ENCODE measurements at places on chromosomes 1 and 21.

GRCh38 chr1:182527680-182528079 is 61.4 kb downstream of the RNASEL start:
- no peak for DNase-seq

- no peak for DNase-seq
These were observed 138.9 kb downstream of the SETD4 start for GRCh38 chr21:35921471-35921870.

DNA sequence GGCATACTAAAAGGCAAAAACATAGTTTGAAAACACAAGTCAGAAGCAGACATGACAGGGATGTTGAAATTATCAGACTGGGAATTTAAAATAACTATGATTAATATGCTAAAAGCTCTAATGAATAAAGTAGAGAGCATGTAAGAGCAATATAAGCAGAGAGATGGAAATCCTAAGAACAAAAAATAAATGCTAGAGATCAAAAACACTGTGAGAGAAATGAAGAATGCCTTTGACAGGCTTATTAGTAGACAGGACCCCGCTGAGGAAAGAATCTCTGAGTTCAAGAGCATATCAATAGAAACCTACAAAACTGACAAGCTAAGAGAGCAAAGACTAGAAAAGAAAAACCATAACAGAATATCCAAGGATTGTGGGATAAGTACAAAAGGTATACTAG is 93.9 kb downstream of the MPZL1 start:
- no peak for DNase-seq

DNA sequence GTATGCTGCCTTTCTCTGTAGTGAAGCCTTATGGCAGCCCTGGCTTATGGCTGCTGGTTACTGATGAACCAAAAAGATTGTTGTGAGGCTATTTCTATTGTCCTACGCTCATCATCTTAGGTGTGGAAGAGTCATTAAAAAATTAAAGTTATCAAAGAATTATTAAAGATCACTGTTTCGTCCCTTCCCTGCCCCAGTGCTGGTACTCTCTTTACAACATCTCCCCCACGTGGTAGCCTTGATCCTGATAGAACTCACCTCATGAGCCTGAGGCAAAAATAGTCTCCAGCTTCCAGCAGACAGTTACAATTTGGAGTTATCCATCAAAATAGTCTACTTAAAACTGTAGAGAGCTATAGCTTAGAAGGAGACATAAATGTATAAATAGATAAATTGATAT is 201.5 kb downstream of the S1PR1 start:
- no peak for DNase-seq

GRCh38 chr1:7558921-7559869 is 211.9 kb upstream of the VAMP3 start:
- DNase-seq: no peak

DNA sequence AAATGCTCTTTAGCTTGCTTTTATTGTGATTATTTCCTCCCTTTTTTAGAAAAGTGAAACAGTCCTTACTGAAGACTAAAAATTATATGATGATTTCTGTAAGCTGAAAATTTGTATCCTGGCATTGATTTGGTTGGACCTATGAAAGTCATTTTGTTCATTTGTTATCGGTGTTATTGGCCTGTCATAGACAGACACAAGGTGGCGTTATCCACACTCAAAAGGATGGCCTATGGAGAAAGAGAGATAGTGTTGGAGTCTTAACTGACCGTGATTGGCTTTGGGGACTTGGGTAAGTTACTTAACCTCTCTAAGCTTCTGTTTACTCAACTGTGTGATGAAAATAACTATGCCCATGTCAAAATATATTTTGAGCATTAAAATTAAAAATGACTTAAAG is 203.6 kb upstream of the CHODL start:
- no peak for DNase-seq

GRCh38 chr1:198519639-198520501 is 20.6 kb downstream of the ATP6V1G3 start:
- DNase-seq: no peak

- no peak for DNase-seq
These were observed 15.1 kb upstream of the FOXJ3 start for GRCh38 chr1:42350086-42350485.

DNA sequence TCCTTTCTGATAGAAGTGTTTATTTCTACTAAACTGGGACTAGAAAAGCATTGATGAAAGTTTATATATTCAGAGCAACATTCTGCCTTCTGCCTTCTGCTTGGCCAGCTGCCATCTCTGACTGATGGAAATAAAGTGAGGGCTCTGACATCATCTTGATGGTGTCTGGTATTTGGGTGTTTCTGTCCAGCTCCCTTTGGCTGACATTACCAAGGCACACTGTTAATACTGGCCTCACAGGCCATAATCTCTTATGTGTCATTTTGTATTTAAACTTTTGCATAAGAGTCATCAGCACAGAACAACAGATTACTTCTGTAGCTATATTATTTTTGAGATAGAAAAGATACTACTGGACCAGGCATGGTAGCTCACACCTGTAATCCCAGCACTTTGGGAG is 216.9 kb downstream of the RYR2 start:
- no peak for DNase-seq

- DNase-seq: no peak
These were observed 5.5 kb upstream of the TEDDM1 start for GRCh38 chr1:182406012-182406411.

GRCh38 chr1:100703052-100703451 is 16.5 kb upstream of the VCAM1 start:
- DNase-seq: no peak

DNA sequence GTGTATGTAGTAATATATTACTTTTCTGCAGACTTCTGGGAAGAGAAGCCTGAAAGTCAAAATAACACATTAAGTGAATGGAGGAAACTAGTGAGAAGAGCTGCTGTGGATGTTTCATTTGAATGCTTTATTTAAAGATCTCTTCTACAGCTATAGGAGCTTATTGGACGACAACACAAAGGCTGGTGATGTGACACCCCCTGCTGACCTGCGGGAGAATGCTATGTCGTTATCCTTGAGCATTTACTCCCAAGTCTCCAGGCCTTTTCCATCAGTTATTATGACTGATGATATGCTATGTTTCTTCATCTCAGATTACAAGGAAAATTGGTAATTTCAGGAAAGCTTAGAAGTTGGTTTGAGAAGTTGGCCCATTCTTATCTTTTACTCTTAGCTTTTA is 22.3 kb upstream of the PLA2G4A start:
- no peak for DNase-seq

- no peak for DNase-seq
These were observed 1640.2 kb upstream of the PRMT6 start for GRCh38 chr1:105416261-105416660.

DNA sequence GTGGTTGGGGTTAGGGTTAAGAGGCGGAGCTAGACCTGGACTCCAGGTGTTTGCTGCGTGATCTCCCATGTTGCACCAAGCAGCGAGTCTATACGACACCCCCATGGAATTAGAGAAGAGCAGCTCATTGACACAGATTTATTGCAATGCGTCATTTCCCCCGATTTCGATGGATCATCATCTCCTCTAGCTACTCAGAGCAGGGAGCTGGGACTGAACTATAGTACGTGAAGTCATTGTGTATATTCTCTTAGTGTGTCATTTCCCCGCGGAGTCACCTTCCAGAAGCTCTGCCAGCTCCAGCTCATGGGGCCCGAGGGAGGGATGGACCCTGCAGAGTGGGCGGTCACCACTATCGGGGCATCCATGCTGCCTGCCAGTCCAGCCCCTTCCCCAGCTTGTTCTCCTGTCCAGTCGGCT is 7.5 kb upstream of the C2CD2 start:
- no peak for DNase-seq

DNA sequence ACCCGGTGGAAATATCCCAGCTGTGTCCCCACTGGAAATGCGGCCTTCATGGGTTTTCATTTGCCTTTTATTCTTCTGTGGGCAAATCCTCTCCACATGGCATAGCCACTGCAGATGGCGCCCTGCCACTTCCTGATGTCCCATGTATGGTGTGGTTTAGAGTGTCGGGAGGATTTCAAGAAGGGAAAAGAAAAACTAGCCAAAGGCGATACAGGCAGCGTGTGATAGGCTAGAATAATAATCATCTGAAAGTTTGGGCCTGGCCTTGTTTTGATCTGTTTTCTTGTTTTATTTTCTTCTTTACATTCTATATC is 123.6 kb downstream of the PEX14 start:
- no peak for DNase-seq

GRCh38 chr1:169207797-169208520 is 101.5 kb downstream of the ATP1B1 start:
- no peak for DNase-seq

GRCh38 chr1:44050261-44050660 is 19.0 kb upstream of the SLC6A9 start:
- no peak for DNase-seq

- no peak for DNase-seq
These were observed 22.0 kb downstream of the LRRC42 start for GRCh38 chr1:53968125-53968513.

DNA sequence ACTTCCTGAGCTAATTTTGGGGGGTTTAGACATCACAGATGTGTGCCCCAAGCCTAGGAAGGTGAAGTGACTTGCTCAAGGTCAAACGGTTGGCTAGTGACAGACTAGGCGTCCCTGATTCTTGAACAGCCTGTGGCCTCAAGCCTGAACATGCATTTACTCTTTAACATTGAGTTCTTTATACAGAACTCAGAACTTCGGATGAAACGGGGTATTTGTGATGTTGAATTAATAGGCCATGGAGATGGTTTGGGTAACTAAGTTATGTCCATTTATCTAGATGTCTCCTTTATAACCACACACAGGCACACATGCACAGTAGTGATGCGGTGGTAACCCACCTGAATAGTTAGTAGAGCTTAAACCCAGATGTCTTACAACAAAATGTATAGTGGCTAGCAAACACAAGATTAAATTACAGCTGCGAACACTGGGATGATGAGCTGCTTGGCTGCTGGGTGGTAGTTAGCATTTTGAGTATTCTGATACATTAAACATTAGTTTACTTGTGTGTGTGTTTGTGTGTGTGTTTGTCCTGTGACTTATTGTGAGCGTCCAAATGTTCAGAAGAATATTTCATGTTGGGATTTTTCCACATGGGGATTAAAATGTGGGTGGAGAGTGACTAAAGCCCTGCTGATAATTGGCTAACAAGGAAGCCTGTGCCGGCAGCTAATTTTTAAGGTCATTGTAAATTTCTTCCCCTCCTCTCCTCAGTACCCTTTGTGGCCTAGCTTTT is 2.3 kb downstream of the ATP1A1 start:
- DNase-seq: no peak

- DNase-seq: no peak
These were observed 206.2 kb upstream of the KAZN start for GRCh38 chr1:14392161-14392858.

DNA sequence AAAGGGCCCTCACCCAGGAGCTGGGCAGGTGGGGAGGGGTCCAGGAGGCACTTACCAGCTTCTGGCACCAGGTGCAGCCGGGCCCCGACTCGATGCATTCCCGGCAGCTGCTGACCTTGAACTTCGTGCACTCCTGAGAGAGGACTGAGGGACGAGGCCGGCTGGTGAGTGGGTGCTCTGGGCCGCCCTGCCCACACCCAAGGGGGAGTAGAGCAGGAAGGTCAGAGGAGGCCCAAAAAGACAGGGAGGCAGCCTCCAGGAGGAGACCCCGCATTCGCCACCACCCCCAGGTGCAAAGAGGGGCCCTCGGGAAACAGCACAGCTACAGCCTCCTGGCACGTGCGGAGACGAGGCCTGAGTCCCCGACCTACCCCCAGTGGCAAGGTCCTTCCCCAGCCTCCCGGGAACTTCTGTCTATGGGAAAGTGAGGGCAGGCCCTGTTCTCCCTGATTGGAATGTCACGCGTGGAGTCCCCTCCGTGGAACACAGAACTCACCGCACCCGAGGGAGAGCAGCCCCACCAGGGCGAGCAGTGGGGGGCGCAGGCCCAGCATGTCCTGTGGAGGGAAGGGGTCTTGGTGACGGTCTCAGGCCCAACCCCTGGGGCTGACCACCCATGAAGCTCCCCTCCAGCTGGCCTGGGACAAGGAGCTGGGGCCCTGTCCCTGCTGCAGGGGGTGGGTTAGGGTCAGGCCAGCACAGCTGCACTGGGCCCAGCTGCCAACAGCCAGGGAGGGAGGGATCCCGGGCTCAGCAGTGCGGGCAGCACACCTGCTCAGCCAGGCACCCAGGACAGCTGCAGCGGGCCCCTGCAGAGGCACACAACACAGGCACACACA is 10.3 kb downstream of the ITGB2 start:
- no peak for DNase-seq

GRCh38 chr1:78843546-78843945 is 163.0 kb downstream of the ADGRL4 start:
- no peak for DNase-seq

- DNase-seq: no peak
These were observed 10.7 kb downstream of the MR1 start for GRCh38 chr1:181044449-181044966.

- DNase-seq: no peak
These were observed 13.1 kb upstream of the SLC30A1 start for GRCh38 chr1:211591980-211592493.

- DNase-seq: no peak
These were observed 11.1 kb downstream of the MTHFR start for GRCh38 chr1:11794446-11795237.

GRCh38 chr1:174051956-174052355 is 29.8 kb upstream of the RC3H1 start:
- DNase-seq: peak; percentile 51

GRCh38 chr1:154821083-154821482 is 49.0 kb downstream of the KCNN3 start:
- no peak for DNase-seq

DNA sequence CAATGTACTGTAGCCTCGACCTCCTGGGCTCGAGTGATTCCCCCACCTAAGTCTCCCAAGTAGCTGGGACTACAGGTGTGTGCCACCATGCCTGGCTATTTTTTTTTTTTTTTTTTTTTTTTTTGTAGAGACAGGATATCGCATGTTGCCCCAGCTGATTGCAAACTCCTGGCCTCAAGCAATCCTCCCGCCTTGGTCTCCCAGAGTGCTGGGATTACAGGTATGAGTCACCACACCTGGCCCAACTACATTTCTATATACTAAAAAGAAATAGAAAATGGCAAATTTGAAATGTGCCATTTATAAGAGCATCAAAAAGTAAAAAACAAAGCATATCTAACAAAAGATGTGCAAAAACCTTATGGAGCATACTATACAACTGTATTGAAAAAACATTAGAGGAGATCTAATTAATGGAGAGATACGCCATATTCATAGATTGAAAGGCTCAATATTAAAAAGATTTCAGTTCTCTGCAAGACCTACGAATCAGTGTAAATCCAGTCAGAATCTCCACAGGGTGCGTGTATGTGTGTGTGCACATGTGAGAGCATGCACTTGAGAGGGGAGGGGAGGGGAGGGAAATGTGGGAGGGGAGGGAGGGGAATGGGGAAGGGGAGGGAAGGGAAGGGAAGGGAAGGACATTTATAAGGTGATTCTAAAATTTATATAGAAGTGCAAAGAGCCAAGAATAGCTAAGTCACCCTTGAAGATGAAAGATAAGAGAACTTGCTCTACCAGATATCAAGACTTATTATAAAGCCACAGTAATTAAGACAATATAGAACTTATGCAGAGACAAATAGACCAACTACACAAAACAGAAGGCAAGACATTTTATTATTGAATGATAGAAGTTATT is 15.5 kb upstream of the PADI4 start:
- no peak for DNase-seq
